DMS 273 treated with DMSO at 0.1 percent for 48 hours (cell line): ENCODE measurements at places on chromosomes 2 and 18.

DNA sequence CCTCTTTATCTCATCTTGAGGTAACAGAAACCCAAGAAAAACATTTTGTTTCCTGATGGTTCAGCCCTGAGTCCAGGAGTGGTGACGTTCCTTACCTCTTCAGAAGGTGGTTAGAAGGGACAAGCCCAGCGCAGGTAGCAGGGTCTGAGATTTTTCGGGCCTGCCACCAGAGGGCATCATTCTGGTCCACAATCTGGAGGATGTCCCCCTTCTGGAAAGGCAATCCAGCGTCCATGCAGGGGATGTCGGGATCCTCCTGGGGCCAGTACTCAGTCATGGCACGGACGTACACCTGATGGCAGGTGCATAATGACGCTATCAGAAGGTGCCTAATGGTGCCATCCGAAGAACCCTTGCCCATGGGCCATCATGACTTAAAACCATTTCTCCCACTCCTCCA lies 17.7 kb downstream of the MPP4 start:
- DNase-seq = no peak

DNA sequence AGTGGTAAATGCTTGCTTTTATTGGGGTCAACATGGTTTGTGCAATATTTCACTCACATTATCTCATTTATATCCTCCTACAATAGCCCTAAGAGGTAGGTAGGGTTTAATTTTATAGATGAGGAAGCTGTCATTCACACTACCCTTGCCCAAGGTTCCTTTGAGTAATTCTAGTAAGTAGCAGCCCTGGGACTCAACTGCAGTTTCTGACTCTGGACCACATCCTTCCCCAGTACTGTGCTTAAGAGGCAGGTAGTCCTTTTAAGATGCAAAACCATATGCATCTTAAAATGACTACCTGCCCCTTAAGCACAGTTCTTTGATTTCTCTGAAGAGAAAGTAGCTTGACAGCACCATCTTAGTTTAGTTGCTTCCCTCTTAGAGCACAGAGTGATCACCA lies 15.7 kb upstream of the NT5C1B start:
- DNase-seq = no peak

GRCh38 chr2:24855022-24855622 lies 61.9 kb downstream of the CENPO start:
- no peak for DNase-seq

- no peak for DNase-seq
Measured at GRCh38 chr2:3319745-3320566, 57.7 kb downstream of the EIPR1 start.

GRCh38 chr2:42443718-42444399 lies 49.9 kb downstream of the KCNG3 start:
- DNase-seq = no peak

DNA sequence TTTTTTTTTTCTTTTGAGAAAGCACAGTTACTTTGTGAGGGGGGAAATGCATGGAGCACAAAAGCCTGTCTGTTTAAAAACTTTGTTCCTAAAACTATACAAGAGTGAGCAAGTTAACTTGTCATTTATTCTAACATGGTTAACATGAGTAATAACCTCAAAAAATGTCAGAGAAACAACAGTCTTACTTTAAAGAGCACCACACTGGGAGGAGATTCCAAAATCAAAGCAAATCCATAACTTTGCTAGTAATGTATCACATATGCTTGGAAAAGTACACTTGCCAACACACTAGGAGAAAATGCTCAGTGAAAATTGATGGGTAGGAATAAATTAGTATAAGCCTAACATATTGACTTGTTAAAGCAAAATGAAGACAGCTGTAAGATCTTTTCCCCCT lies 157.1 kb downstream of the PRPF40A start:
- no peak for DNase-seq

- DNase-seq = no peak
Measured at GRCh38 chr2:64524604-64525316, 632 bp downstream of the AFTPH start.

GRCh38 chr2:139354518-139354917 lies 574.3 kb upstream of the NXPH2 start:
- no peak for DNase-seq

- DNase-seq = no peak
Measured at GRCh38 chr2:70069049-70069448, 18.2 kb upstream of the PCBP1 start.

GRCh38 chr18:48417985-48418384 lies 8.8 kb upstream of the ZBTB7C start:
- DNase-seq = no peak

DNA sequence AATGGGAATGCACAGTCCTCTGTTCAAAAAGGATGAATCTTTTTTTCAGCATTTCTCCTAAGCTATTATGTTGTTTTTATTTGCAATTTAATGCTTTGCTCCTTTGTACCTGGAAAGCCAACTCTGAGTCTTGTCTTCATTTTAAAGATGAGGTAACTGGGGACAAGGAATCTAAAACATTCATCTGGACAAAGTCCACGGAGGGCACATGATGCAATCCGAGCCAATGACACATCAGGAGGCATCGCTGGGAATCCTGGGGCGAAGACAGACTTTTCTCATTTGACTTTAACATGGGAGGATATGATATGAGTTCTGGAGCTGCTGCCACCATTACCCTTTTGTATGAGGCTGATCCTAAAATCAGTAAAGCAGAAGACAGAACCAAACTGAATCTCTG lies 116.5 kb upstream of the REG3G start:
- no peak for DNase-seq

DNA sequence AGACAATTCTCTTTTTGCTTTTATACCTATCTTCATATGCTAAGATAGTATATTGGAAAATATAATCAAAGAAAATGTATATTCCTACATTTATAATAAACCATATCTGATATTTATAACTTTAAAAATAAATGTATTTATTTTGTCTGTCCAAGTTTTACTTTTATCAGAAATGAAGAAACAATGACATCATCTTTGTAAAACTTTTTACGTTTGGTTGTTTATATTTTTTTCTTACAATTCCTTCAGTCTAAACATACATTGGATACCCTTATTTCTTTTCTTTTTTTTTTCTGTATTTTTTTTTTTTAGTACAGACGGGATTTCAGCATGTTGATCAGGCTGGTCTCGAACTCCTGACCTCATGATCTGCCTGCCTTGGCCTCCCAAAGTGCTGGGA lies 1577.0 kb upstream of the SLC39A10 start:
- DNase-seq = no peak

GRCh38 chr2:46871976-46872381 lies 43.6 kb downstream of the MCFD2 start:
- no peak for DNase-seq

GRCh38 chr2:240871071-240871958 lies 2.7 kb downstream of the AGXT start:
- DNase-seq = no peak

GRCh38 chr2:106284255-106284654 lies 90.2 kb upstream of the UXS1 start:
- DNase-seq = no peak

DNA sequence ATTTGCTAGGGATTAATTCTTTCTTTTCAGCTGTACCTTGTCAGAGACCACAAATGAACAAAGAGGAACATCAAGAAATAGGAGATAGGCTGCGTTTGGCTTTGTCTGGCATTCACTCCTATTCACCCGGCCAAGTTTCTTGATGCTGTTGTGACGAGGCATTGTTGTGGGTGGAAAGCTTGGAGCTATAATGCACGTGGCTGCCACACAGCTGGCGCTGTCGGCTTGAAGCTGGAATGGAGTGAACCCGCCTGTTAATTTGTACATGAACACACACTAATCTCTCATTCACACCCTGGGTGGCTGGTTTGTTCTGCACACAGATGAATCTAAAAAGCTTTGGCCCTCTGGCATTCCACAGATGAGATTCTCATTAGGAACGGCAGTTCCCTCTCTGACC lies 274.9 kb upstream of the GYPC start:
- DNase-seq = no peak

DNA sequence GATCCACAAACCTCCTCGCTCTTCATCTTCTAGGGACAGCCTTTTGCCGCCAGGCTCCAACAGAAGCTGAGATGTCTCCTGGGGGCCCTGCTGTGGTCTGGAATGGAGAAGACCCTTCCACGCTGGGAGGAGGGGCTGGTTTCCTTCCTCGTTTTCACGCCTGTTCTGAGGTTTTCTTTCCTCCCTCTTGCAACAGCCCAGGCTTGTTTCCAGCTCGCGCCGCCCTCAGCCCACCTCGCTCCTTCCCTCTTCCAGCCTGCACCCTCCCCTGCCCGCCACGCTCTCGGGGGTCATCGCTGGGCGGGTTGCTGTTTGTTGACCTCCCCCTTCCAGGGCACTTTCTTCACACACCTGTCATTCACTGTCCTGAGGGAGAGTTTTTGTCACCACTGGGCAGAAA lies 55.4 kb downstream of the VAPA start:
- DNase-seq = no peak

GRCh38 chr2:61620244-61621159 lies 82.3 kb upstream of the XPO1 start:
- no peak for DNase-seq

DNA sequence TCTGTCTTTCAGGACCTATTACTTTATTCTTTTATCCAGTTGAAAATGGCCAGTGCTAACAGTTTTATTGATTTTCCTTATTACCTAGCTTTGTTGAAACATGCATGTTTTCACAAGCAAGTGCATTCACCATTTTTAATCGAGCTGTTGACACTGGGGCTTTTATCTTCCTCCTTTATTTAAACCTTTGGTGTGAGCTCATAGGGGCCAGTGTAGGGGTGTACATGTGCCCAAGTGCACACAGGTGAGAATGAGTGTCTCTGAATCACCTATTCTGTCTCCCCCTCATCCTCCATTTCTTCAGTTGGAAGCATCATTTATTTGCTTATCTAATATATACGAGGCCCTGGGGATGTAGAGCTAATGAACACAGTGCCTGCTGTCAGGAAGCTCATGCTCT lies 199.1 kb downstream of the PRKCE start:
- no peak for DNase-seq

GRCh38 chr2:160294889-160295288 lies 94.8 kb upstream of the ITGB6 start:
- DNase-seq = no peak

- no peak for DNase-seq
Measured at GRCh38 chr2:102110171-102110570, 32.4 kb upstream of the IL1R1 start.

DNA sequence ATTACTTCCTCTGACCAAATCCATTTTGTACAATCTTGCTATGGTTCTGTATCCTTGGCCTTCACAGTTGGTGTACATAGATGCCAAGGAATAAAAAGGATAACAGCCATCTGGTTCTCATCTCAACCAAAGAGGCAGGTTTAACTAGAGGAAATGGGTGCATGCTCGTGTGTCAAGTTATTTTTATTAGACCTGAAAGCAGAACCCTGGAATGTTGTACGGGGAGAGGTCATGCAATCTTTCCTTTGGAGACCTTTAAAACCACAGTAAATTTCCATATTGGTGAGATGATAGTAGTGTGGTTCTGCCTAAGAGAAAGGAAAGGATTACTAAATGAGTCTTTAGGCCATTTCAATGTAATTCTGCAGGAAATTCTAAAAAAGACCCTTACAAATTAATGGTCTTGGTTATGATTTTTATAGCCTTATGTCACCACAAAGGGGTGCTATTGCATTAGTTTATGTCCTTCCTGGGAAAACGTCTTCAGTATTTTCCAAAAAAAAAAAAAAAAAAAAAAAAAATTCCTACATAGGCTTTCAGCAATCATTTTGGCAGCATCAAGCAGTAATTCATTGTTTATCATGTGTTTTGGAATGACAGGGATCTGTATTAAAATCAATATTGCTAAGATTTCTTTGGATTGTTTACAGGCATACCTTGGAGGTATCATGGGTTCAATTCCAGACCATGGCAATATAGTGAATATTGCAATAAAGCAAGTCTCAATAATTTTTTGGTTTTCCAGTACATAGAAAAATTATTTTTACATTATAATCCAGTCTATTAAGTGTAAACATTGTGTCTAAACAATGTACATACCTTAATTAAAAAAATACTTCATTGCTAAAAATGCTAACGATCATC lies 270.8 kb downstream of the NYAP2 start:
- no peak for DNase-seq

GRCh38 chr2:7430421-7430868 lies 513.2 kb downstream of the RNF144A start:
- DNase-seq = no peak

GRCh38 chr18:72412927-72413326 lies 131.2 kb downstream of the CBLN2 start:
- no peak for DNase-seq

DNA sequence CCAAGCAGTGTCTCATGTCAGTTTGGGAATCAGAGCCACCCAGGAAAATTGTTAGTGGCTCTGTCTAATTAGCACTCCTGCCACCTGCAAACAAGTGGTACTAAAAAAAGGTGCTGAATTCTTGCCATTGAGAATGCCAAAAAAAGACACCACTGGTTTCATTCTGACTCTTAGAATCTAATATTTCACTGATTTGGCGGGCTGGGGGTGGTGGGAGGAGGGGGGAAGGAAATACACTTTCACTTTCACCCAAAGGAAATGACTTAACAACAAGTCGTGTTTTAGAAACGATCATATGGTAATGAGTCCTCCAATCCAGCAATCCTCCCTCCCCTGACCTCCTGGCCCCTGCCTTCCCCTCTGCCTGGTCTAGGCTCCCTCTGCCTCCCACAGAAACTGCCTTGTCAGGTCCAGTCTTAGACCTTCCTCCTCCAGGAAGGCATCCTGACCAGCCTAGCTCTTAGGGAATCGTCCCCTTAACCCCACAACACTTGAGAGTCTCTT lies 4.4 kb upstream of the KLHL29 start:
- DNase-seq = no peak

DNA sequence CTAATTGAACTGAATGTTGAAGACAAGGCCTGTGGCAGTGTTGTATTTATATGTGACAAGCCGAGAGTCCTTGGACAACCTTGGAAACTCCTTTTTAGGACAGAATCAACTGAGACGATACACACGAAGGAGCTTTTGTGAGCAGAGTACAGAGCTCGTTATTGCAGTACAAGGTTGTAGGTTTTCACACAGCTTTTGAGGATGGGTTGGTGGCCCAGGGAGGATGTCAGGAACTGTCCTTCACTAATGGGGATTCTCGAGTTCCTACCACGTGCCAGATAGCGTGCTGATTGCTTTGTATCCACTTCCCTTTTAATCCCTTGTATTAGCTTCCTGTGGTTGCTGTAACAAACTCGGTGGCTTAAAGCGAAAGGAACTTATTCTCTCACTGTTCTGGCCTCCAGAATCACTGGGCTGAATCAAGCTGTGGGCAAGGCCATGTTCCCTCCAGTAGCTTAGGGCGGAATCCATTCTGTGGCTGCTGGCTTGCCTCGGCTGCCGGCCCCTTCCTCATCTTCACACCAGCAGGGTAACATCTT lies 20.2 kb downstream of the INPP4A start:
- DNase-seq = no peak

DNA sequence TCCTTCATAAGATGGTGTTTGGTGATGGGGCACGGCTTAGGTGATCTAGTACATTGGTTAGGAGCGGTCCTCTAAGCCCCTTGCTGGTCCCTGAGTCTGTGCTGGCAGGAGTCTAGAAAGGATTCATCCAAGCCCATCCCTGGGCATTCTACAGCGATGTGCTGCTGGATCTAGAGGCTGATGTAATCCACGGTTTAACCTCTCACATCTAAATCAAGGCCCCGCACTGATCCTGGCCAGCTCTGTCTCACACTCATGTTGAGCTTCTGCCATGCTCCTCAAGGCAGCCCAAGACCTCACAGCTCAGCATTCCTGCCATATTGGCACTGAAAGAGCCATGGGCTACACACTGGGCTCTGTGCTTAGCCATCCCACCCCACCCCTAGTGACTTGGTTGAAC lies 664.8 kb downstream of the STK39 start:
- DNase-seq = no peak
